ENCODE measurements at places on chromosomes 1 and 21.

GRCh38 chr1:41102653-41103052 lies 81.1 kb upstream of the SLFNL1 start:
- no peak for DNase-seq

- no peak for DNase-seq
These were observed 446.0 kb downstream of the PTPRU start for GRCh38 chr1:29682171-29682918.

DNA sequence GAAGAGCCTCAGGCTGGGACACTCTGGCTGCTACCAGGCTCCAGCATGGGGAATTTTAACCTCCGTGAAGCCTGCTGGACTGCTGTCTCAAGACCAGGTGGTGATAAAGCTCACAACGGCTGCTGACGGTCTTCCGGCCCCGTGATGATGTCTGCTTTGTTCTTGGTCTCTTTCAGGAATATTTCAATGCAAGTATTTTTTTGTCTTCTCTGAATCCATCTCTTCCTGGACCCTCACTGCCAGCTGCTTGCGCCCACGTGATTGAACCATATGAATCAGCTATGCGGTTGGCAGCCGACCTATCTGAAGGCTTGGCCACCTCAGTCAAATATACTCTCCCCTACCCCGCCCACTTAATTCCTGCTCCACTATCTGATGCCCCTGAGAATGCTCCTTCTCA lies 14.6 kb upstream of the SLC6A17 start:
- no peak for DNase-seq

GRCh38 chr1:167704715-167705114 lies 17.1 kb upstream of the MPZL1 start:
- DNase-seq = no peak

DNA sequence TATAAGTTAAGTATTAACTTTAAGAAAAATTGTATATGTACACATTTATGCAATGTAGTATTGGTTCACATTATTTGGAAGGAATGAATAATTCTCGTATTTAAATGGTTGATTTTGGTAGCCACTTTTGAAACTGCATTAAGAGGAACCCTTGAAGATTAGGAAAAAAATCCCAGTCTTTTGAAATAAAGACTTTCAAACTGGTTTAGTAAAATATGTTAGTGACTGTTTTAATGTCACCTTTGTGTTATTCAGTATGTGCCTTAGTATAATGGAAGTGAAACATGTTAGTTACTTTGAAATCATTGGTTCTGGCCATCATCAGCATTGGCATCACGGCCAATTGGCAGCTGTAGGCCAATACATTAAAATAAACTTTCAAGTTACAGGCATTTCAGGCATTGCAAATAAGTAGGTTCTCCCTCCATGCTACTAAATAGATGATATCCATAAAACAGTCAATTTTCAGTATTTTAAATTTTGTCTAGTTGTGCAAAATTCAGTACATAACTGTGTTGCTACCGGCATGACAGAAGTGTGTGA lies 4.4 kb downstream of the MIER1 start:
- no peak for DNase-seq

DNA sequence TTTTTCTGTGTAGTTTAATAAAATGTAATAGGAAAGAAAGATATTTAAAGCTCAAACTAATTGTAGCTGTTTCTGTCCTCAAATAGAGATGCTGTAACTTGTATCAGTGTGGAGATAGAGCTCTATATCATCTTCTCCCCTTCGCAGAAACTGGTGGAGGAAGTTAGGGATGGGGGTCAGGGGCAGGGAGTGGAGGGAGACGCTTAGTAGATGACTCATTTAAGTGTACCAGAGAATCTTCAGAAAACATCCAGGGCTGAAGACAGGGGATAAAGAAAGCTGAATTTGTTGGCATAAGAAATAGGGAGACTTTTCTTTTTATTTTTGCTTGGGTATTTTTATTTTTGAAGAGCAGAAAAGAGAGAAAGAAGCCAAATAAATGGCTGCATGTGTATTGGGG lies 282.6 kb upstream of the DPYD start:
- no peak for DNase-seq

DNA sequence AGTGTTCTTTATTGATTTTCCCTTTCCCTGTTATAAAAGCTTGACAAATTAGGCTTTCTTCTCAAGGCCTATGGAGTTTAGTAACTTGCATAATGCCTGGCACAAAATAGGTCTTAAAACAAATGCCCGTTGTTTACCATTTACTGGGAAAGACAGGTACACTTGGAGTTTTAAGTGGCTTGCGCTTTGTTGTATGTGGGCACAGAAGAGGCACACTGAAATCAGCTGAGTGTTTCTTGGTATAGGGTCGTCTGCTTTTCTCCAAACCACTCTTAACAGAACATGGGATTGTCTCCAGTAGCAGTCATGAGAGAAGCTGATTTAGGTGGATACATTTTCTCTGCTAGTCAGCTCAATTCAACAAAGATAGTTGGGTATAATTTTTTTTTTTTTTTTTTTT lies 132.5 kb downstream of the SYT14 start:
- DNase-seq = no peak

DNA sequence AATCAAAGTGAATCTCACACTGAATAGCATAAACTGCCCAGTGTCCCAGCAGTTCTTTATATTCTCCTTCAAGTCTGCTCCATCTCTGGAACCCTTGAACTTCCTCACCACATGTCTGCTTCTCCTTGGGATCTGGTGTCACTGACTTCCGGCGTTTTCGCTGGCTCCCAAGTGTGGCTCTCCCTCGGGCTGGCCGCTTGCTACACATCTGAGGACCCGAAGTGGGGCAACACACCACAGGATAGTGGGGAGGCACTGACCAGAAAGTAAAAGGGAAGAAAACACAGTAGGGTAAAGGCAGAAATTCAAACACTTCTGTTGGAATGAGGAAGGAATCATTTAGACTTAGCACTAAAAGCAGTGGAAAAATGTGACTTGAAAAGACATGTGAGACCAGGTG lies 5.1 kb downstream of the NIT1 start:
- DNase-seq = no peak

GRCh38 chr1:24717887-24718650 lies 27.2 kb upstream of the CLIC4 start:
- no peak for DNase-seq

- peak; percentile 43 for DNase-seq
These were observed 13.0 kb downstream of the IFI6 start for GRCh38 chr1:27658951-27659496.

GRCh38 chr21:31878831-31879230 lies 6.0 kb downstream of the HUNK start:
- DNase-seq = no peak

Data from hepatocyte (in vitro differentiated cells).